HT1080 (cell line): ENCODE measurements at places on chromosomes 2 and 18. TPM values are rescaled to one million over a fixed set of nuclear protein-coding genes. Genes with fewer than 3 reads are reported as not detected.

Gene CFAP210
- total RNA-seq: not detected in 2 replicates

Gene CNTNAP5
- 0.10 and 0.11 TPM in 2 replicates for total RNA-seq

Gene FAM228A
- total RNA-seq: not detected in 2 replicates

Gene SATB2
- 9.2 and 14.5 TPM in 2 replicates for total RNA-seq

Gene ALPI
- total RNA-seq: not detected in 2 replicates

Gene TWIST2
- total RNA-seq: 49.9 and 52.1 TPM in 2 replicates

Gene GALNT13
- 0.21 and 0.33 TPM in 2 replicates for total RNA-seq

DNA sequence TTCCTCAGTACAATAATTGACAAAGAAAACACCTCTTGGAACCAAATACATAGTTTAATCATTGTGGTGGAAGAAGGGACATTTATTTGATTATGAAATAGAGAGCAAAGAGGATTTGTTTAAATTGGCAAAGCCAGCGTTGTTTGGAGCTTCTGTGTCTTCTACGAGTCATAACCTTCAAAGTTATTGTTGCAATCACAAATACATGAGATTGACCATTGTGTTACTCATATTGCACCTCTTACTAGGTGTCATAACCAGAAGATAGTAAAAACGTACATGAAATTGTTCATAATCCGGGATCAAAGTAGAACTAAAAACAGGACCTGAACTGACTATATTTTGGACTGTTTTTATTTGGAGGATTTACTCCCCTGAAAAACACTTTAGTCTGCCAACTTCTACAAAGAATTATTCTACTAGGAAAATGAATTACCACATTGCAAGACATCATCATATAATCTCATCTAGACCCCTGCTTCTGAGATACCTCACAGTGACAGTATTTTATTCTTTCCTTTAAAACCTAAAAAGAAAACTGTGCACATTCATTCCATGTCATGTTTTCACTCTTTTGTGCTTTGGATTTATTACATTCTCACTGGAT is 151.7 kb upstream of the KLF7 start:
- DNase-seq: peak; percentile 49

- no peak for DNase-seq
Observed at GRCh38 chr2:150403457-150403856, 84.0 kb downstream of the RND3 start.

- peak; percentile 78 for DNase-seq
Observed at GRCh38 chr2:67574230-67574629, 177.1 kb downstream of the ETAA1 start.

DNA sequence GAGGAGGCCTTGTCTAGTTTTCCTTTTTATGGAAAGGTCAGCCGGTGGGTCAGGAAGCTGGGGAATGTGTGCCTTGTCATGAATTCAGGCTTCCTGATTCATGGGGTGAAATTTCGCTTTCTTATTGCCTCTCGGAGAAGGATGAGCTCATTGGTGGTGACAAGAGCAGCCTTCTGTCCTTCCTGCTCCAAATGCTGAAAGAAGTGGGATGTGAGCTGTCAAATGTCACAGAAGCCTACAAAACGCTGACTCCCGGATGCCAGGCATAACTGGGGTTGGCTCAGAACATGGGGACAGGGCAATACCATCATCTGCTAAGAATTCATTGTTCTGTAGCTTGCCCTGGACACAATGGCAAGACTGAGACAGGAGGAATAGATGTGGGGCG is 55.8 kb upstream of the FAM136A start:
- DNase-seq: peak; percentile 77

- no peak for DNase-seq
Observed at GRCh38 chr2:239722760-239723470, 302.2 kb downstream of the NDUFA10 start.

DNA sequence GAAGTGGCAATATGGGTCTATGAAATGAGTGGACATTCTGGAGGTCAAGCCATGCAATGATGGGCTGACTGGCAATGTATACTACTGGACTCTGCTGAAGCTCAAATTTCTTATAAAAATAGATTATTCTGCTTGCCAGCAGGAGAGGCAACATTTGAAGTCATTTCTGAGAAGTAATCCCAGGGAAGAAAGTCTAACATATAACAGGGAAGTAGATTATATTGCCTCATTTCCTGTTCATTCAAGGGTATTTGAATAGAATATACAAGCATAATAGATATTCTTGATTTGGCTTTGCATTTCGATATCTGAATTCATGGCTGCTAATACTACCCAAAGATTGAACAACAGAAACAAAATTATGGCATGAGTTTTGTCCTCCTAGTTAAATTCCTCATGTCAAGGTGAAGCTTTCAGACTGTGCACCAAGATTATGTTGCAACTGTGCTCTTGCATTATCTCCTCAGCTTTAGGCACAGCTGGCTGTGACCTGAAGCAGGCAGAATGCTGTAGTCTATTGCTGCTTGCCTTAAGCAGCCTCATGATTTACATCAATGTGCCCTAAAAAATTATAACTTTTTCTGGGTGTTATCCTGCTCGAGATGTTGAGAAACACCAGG is 13.3 kb upstream of the TMX3 start:
- DNase-seq: no peak

GRCh38 chr2:62320657-62321357 is 124.9 kb downstream of the B3GNT2 start:
- DNase-seq: no peak

GRCh38 chr18:70334728-70335329 is 46.0 kb downstream of the SOCS6 start:
- DNase-seq: no peak

- no peak for DNase-seq
Observed at GRCh38 chr2:183348492-183348891, 224.2 kb downstream of the NUP35 start.

- no peak for DNase-seq
Observed at GRCh38 chr18:56289381-56289780, 349.0 kb downstream of the TXNL1 start.

DNA sequence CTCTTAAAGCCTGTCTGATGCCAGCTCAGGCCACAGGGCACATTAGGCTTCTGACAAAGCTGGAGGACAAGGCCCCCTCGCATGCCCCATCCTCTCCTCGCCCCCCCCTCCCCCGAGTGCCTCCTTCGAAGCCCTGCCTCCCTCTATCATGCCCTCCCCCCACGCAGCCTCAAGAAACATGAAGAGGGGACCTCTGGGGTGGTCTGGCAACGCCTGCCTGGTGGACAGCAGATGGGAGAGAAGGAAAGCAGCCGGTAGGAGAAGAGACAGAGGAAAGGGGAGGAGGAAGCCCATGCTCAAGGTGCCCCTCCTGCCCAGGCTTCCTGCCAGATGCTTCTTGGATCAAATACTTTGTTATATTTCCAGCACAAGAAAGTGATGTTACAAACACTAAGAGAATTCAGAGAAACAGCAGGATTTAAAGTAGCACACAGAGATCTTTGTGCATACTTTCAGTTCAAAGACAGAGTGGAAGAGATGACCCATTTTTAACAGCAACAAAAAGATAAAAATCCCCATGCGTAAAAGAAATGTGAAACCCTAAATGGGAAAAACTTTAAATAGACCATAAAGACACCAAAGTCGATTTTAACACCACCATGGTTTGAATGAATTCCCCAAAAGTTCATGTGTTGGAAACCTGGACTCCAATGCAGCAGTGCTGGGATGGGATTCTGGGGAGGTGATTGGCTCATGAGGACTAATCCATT is 19.0 kb downstream of the BOK start:
- no peak for DNase-seq

- DNase-seq: no peak
Observed at GRCh38 chr2:157747695-157748370, 119.2 kb upstream of the ACVR1C start.

DNA sequence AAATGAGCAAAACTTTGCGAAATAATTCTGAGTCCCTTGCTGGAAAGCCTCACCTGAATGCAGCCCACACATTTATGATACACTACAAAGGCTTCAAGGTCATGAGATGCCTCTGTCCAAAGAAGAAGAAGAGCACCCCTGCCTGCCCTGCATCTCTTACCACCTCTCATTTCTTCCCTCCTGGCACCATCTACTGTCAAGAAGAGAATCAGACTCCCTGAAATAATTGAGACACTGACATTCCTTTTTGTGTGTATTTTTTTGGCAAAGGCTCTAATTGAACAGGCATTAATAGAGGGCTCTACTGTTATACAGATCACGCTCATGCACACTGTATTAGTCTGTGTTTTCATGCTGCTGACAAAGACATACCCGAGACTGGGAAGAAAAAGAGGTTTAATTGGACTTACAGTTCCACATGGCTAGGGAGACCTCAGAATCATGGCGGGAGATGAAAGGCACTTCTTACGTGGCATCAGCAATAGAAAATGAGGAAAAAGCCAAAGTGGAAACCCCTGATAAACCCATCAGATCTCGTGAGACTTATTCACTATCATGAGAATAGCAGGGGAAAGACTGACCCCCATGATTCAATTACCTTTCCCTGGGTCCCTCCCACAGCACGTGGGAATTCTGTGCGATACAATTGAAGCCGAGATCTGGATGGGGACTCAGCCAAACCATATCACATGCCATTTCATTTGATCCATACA is 176.3 kb downstream of the ALPK2 start:
- no peak for DNase-seq

GRCh38 chr2:34372967-34373366 is 773.9 kb upstream of the FAM98A start:
- DNase-seq: no peak

DNA sequence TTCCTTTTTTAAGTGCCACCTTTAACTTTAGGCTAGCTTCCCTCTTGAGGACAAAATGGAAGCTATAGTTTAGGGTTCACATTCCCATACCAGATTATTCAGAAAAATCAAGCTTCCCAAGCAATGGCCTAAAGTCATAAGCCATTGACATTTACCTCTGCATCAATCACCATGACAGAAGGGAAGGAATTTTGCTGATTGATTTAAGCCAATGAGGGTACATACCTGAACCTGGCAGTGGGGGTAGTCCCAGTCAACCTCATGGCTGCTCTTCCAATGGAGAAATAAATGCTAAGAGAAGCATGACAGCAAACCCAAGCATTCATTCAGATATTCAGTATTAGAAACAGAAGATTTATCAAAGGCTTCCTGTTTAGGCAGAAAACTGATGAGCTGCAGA is 128.4 kb upstream of the CREB1 start:
- no peak for DNase-seq

DNA sequence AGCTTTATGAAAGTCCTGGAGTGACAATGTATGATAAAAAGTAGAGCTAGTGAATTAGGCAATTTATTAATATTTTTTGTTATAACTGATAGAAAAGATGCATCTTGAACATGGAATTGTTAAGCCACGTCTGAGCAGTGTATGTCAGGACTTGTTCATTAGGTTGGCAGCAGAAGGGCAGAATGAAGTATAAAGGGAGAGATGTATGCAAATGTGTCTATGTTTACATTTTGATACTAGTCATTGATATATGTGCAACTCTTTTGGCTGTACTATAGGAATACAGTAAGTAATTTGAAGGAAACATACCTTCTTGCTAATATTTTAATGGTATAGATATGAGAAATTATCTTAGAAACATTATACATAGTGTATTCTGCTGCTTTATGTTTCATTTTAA is 49.0 kb upstream of the TMEM247 start:
- DNase-seq: no peak

DNA sequence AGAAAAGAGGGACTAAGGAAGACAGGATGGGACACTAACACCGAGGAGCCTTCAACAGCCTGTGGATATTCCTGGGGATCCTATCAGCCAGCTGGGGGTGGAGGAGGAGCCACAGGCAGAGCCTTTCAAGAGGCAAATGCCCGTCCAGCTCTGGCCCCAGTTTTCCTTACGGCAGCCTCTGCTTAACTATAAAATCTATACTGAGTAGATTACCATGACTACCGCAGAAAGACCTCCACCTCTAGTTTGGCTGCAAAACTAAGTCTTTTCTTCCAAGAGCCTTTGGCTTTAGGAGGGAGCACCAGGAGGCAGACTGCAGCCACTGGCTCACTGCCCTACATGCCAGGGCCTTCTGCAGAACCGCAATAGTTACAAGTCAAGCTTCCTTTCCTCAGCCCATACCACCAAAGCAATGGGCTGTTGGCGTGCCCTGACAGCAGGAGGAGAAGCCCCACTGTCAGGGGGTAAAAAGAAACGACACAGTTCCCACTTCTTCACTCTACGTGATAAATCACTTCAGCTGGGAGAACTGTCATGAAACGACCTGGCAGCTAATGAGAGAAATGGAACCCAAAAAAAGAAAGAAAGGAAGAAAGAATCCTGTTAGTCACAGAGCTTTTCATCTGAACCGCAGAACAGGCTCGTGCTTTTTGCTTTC is 25.1 kb upstream of the CREB1 start:
- DNase-seq: peak; percentile 81

GRCh38 chr2:197927994-197928393 is 123.6 kb downstream of the PLCL1 start:
- no peak for DNase-seq

DNA sequence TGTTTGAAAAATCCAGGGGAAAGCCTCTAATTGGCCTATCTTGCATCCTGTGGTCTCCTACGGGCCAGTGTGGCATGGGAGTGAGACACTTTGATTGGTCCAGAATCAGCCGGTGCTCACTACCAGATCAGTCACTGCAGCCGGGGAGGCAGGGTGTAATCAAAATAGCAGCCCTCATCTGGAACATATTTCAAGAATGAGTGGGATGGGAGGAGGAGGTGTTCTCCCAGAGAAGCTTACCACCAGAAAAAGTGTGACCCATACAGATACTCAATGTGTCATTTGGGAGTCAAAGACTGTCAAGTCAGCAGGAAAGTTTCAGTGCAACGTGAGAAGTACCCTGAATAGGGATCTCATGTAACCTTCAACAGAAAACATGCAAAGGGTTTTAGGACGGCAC is 393.9 kb upstream of the SLC14A2 start:
- peak; percentile 77 for DNase-seq

GRCh38 chr2:241897231-241897916 is 27.8 kb downstream of the RTP5 start:
- DNase-seq: no peak

DNA sequence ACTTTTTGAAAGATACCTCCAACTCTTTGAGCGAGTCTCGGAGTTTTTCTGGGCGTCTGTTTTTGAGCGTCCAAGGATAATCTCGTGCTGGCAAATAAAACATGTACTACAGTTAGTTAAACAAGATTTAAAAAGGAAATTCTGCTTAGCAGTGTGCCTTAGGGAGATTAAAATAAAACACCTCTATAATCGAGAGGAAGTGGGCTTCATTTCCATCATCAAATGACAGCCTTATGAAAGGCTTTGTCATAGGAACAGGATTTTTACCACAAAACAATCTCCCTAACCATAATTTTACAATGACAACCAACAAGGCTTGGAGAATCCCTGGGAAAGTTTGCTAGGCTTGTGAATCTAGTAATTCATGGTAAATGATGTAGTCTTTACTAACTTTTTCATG is 103.4 kb downstream of the WDPCP start:
- DNase-seq: no peak

DNA sequence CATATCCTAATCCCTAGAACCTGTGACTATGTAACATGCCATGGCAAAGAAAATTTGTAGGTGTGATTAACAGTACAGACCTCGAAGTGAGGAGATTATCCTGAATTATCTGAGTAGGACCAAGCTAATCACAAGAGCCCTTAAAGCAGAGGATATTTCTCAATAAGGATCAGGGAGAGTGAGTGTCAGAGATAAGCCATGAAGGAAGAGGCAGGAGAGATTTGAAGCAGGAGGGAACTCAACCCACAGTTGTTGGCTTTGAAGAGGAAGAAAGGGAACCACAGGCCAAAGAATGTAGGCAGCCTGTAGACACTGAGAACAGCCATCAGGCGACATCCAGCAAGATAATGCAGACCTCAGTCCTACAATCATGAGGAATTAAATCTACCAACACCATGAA is 229.3 kb downstream of the NBAS start:
- DNase-seq: no peak
